ENCODE measurements at places on chromosomes 13 and 19. TPM values are rescaled to one million over a fixed set of nuclear protein-coding genes. Genes with fewer than 3 reads are reported as not detected.

Gene ZNF418
- 8.0 TPM for total RNA-seq

Gene ZNF776
- total RNA-seq: 14.5 TPM

Gene NLRP4
- total RNA-seq: not detected

Gene SKA3
- total RNA-seq: 5.3 TPM

Gene ZNF665
- total RNA-seq: 4.1 TPM

Gene IGLON5
- not detected for total RNA-seq

Gene ZNF700
- 7.9 TPM for total RNA-seq

Gene ZNF793
- 0.87 TPM for total RNA-seq

Gene TMIGD2
- not detected for total RNA-seq

Gene ZNF470
- 6.3 TPM for total RNA-seq

Gene CEACAM8
- not detected for total RNA-seq

Gene NOSIP
- total RNA-seq: 81.4 TPM

Gene NKPD1
- 0.06 TPM for total RNA-seq

Gene JAK3
- 2.2 TPM for total RNA-seq

Gene GRIN3B
- 0.06 TPM for total RNA-seq

Gene IQCN
- 0.87 TPM for total RNA-seq

Gene FFAR1
- total RNA-seq: not detected

Gene MARK4
- total RNA-seq: 18.3 TPM

Gene PSG3
- total RNA-seq: not detected

All from aortic smooth muscle cell (primary cell).